Jurkat, Clone E6-1 (cell line): ENCODE measurements at places on chromosomes 3 and 15.

- DNase-seq = no peak
Observed at GRCh38 chr3:175818811-175819464, 959.8 kb downstream of the NAALADL2 start.

GRCh38 chr3:188310270-188310710 lies 156.3 kb downstream of the LPP start:
- no peak for DNase-seq

DNA sequence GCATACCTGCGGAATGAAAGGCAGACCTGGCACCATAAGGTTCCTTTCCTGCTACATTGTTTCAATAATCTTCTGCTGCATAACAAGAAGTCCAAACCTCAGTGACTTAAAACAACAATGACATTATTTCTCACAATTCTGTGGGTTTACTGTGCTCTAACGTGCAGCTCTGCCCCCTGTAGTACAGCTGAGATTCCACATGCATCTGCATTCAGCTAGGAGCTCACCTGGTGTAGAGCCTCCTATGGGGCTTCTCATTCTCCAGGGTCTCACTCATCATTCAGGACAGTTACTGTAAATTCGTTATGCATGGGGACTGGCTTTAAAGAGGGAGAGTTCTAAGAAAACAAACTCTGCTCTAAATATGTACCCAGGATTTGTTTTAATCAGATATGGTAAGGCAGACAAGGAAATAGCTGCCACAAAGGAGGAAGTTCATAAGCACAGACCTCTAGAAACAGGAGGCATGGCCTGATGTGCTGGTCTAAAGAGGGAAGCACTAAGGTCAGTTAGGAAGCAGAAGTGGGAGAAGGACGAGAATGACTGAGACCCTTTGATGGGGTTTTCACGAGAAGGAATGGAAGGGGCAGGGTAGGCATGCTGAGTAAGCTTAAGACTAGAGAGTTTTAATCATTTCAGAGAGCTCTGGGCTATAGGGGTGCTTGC lies 347.0 kb downstream of the NEK10 start:
- no peak for DNase-seq

- no peak for DNase-seq
Observed at GRCh38 chr3:36892457-36893136, 52.3 kb downstream of the TRANK1 start.

- DNase-seq = no peak
Observed at GRCh38 chr3:164387236-164387635, 691.1 kb downstream of the SI start.
